ENCODE measurements at places on chromosomes 16 and 17.
A peak's percentile ranks its signal among the peaks of the same experiment; 100 is the strongest.

DNA sequence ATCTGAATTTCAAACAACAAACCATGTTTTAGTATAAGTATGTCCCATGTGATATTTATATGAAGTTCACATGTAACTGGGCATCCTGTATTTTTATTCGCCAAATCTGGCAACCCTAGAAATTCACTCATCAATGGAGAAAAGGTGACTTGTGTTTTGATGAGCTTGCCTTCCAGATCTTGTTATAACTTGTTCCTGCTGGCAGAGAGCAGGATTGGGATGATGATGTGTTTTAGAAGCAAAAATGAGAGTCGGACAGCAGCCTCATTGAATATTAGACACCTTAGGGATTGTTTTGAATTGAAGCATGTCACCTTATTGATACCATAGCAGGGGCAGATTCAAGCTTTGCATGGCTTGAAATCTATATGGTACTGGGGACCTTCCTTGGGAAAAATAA lies 85.4 kb upstream of the MED13 start:
- DNase-seq = no peak

DNA sequence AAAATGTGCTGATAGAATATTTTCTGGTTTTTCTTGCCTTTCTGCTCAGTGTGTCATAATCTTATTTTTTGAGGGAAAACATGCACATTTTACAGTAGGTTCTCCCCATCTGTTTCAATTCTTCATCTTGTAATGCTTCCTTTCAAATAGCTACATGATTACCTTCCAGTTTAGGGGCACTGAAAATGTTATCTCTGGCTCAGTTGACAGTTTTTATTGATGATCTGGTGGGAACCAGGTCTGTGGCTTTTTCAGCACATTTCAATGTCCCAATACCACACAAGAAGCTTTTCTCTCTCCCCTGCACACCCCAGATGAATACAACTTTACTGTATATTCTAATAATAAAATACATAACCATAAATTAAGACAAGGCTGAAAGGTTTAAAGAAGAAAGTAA lies 36.5 kb downstream of the FTO start:
- no peak for DNase-seq

GRCh38 chr17:50354198-50354597 lies 8.3 kb downstream of the XYLT2 start:
- no peak for DNase-seq

- DNase-seq = peak; percentile 92
Measured at GRCh38 chr16:53809088-53809932, 105.4 kb downstream of the FTO start.

GRCh38 chr17:9557161-9557755 lies 18.4 kb downstream of the STX8 start:
- peak; percentile 13 for DNase-seq
